Left ventricle myocardium inferior (tissue), 1 donor: ENCODE measurements at places on chromosomes 6 and 20. TPM values are rescaled to one million over a fixed set of nuclear protein-coding genes. Genes with fewer than 3 reads are reported as not detected.

ACSS1 gene
- total RNA-seq, result 159 TPM

UBE2C gene
- total RNA-seq, result 0.91 TPM

ZNF322 gene
- 12.9 TPM for total RNA-seq

TMEM170B gene
- total RNA-seq, result 4.4 TPM

TREML2 gene
- not detected for total RNA-seq

PLCB4 gene
- 30.5 TPM for total RNA-seq

NRSN1 gene
- total RNA-seq, result not detected

KHDC1L gene
- total RNA-seq, result not detected

OOEP gene
- total RNA-seq, result not detected

LPIN3 gene
- total RNA-seq, result 19.9 TPM

CDSN gene
- total RNA-seq, result not detected

LGSN gene
- total RNA-seq, result not detected

TRERF1 gene
- 1.4 TPM for total RNA-seq

BHLHE23 gene
- total RNA-seq, result not detected

OPRM1 gene
- total RNA-seq, result not detected

FOXA2 gene
- not detected for total RNA-seq

KCNK16 gene
- total RNA-seq, result not detected

SRSF12 gene
- total RNA-seq, result not detected

PHACTR3 gene
- 4.3 TPM for total RNA-seq

FKBP1C gene
- total RNA-seq, result 0.63 TPM

C20orf204 gene
- total RNA-seq, result 0.55 TPM

TNXB gene
- total RNA-seq, result 73.0 TPM

TBC1D22B gene
- total RNA-seq, result 6.1 TPM

GHRH gene
- total RNA-seq, result 0.93 TPM

PSORS1C2 gene
- not detected for total RNA-seq

TSPO2 gene
- total RNA-seq, result not detected

FNDC11 gene
- total RNA-seq, result 0.14 TPM

CCR6 gene
- not detected for total RNA-seq

GRM1 gene
- 6.7 TPM for total RNA-seq

L3MBTL1 gene
- total RNA-seq, result 4.0 TPM

GNL1 gene
- total RNA-seq, result 18.3 TPM

EPHA7 gene
- total RNA-seq, result 12.5 TPM

MICA gene
- 9.9 TPM for total RNA-seq

RIMS1 gene
- 0.93 TPM for total RNA-seq

TAB2 gene
- 56.7 TPM for total RNA-seq

SPACA1 gene
- not detected for total RNA-seq

OR2J3 gene
- total RNA-seq, result not detected
